Stomach (tissue), 19 donors: ENCODE measurements at places on chromosomes 16 and 17. TPM values are rescaled to one million over a fixed set of nuclear protein-coding genes. Genes with fewer than 3 reads are reported as not detected.

Gene PHF12
- total RNA-seq = 48.5 TPM

Gene CCL7
- not detected for total RNA-seq

- DNase-seq = no peak
These were observed 16.2 kb upstream of the RMI2 start for GRCh38 chr16:11329071-11329491.

DNA sequence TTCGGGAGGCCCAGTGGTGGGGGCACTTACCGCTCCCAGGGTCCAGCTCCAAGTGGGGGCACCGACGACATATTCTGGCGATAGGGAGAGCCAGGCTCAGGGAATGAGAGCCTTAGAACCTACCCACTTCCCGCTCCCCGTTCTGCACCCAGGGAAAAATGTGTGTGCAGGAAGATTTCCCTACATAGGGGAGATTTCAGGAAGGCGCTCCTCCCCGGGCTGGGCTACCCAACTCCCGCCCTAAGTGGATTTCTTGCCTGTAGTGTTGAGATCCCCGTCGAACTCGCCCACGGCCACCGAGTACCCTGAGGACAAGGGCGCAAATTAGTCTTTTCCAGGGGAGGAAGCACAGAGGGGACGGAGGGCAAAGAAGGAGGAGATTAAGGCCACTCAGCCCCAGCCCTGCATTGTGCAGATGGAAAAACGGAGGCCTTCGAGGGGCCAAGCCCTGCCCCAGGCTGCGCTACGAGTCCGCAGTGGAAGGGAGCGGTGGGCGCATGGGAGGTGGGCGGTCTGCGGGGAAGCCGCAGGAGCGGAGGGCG is 5.1 kb downstream of the ITGA2B start:
- no peak for DNase-seq

- DNase-seq = peak; percentile 78
These were observed 82.0 kb upstream of the PLCG2 start for GRCh38 chr16:81696961-81697615.

Gene CCL4
- total RNA-seq = 1.8 TPM

GRCh38 chr16:16830401-16830800 is 451.5 kb downstream of the NPIPA7 start:
- DNase-seq = no peak

DNA sequence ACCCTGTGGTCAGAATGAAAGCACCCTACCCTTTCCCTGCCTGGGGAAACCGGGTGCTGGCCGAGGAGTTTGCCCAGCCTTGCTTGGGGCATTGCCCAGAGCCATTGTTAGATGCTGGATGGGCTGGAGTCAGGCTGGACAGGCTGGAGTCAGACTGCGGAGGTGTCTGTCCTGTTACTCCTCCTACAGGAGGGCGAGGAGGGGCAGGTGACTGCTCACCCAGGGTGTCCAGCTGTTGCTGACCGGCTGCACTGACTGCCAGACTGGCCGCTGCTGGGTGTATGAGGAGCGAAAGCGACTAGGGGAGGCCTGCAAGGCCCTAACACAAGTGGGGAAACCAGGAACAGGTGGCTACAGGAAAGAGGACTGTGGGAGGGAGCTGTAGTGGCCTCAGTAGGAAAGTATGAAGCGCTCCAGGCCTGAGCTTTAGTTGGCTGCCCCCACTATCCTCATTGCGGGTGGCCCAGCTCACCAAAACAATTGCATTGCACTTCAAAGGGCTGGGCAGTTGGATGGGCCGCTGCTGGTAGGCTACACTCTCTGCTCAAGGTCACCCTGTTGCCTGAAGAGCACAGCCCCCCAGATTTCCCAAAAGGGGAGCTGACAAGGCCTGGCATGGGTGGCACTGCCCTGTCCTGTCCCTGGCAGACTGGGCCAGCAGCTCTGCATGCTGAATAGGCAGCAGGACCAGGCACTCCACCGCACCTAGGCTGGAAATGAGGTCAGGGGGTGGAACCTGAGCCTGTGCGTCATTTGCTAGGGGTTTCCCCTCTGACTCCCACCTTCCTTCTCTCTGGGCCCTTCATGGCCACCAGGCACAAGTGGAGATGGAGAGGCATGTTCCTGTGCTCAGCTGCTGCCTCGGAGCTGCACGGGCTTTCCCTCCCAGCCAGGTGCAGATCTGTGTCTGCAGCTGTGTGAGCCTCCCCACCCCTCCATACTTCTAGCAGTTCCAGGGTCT is 18.4 kb downstream of the LDHD start:
- DNase-seq = peak; percentile 47

Gene TEX19
- total RNA-seq = not detected

- no peak for DNase-seq
These were observed 54.1 kb upstream of the FASN start for GRCh38 chr17:82152114-82152513.

- peak; percentile 92 for DNase-seq
These were observed 30.2 kb downstream of the SPHK1 start for GRCh38 chr17:76414334-76415295.

DNA sequence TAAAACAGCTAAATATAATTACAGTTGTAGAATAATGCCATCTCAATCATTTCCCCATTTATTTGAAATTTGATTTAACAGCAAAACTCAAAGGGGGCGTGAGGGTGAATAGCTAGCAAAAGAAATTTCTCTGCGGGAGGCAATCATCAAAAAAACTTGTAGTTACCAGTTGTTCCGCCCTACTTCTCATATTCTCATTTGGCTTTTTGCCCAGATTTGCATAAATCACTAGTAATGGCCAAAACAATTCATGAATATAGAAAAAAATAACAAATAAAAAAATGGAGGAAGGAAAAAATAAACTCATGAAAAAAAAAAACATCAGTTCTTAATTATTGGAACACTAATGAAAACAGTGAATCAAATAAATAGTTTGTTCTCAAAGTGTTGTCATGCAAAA is 722.6 kb upstream of the KIF2B start:
- DNase-seq = no peak

Gene ACAP1
- total RNA-seq = 15.4 TPM

Gene FNDC8
- not detected for total RNA-seq

- no peak for DNase-seq
These were observed 93.3 kb upstream of the NLRP1 start for GRCh38 chr17:5677620-5678019.

- peak; percentile 79 for DNase-seq
These were observed 28.0 kb downstream of the MRM1 start for GRCh38 chr17:36629252-36629847.

Gene CCDC144A
- total RNA-seq = 4.0 TPM

- peak; percentile 86 for DNase-seq
These were observed 86.3 kb downstream of the SPECC1 start for GRCh38 chr17:20095336-20096080.

Gene CHST4
- total RNA-seq = not detected

GRCh38 chr17:5793899-5794298 is 209.6 kb upstream of the NLRP1 start:
- no peak for DNase-seq

DNA sequence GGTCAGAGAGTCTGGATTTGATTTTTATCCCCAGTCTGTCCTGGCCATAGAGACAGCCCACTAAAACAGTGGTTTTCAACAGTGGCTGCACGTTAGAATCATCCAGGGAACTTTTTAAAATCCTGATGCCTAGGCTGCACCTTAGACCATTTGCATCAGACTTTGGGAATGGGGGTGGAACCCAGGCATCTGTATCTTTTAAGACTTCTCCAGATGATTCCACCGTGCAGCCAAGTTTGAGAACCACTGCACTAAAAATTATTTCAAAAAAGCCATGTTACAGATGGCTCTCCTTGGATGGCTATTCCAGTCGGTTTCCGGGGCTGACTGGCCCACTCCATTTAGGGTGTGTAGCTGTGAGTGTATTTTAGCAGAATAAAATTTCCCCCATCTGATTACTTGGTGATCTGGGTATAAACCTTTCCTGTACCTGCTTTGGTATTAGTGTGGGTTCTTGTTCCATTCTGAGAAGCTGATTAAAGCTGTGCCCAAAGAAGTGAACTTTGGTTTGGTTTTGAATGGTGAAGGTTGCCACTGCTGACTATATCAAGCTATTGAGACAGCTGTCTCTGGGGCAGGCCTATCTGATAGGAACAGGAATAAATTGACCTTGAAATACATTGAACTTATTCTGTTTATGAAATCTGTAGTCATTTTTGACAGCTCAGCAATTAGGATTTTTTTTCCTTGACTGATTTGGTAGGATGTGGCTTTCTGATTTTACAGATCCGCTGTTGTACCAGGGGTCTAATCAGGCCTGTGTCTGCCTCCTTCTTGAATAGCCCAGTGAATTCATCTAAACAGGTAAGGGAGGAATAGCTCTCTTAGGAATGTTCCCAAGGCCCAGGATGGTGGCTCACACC is 1.3 kb downstream of the ATP5MC1 start:
- DNase-seq = no peak

DNA sequence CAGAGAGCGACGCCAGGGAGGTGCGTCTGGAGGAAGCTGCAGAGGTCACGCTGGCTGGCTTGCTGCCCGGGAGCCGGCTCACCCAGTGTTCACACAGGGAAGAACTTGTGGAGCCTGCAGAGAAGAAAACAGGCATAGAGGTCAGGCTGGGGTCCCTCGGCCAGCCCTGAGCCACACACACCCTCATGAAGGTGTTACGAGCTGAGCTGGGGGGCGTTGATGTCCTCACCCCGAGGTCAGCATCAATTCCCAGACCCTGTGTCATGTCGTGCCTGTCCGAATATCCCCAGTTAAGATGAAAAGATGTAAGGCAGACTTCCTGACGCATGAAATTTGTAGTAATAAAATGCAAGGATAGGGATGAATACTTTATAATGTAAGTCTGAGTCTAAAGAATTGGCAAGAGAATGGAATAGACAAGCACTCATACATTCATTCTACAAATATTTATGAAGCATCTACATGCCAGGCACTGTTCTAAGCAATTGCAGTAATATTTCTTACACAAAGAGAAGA is 77.1 kb downstream of the USP31 start:
- peak; percentile 58 for DNase-seq

Gene GLP2R
- 15.4 TPM for total RNA-seq

- DNase-seq = no peak
These were observed 41.6 kb downstream of the RNF157 start for GRCh38 chr17:76198702-76199101.

Gene TMEM98
- total RNA-seq = 143 TPM

- DNase-seq = no peak
These were observed 15.5 kb downstream of the FAM20A start for GRCh38 chr17:68585643-68586042.

DNA sequence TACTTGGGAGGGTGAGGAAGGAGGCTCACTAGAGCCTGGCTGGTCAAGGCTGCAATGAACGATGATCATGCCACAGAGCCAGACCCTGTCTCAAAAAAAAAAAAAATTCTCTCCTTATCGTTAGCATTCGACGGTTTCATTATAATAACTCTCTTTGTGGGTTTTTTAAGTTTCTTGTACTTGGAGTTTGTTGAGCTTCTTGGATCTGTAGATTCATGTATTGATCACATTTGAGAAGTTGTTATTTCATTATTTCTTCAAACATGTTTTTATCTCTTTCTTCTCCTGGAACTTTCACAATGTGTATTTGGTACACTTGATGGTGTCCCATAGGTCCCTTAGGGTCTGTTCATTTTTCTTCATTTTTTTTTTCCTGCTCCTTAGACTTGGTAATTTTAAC is 16.8 kb upstream of the ABCA3 start:
- no peak for DNase-seq

DNA sequence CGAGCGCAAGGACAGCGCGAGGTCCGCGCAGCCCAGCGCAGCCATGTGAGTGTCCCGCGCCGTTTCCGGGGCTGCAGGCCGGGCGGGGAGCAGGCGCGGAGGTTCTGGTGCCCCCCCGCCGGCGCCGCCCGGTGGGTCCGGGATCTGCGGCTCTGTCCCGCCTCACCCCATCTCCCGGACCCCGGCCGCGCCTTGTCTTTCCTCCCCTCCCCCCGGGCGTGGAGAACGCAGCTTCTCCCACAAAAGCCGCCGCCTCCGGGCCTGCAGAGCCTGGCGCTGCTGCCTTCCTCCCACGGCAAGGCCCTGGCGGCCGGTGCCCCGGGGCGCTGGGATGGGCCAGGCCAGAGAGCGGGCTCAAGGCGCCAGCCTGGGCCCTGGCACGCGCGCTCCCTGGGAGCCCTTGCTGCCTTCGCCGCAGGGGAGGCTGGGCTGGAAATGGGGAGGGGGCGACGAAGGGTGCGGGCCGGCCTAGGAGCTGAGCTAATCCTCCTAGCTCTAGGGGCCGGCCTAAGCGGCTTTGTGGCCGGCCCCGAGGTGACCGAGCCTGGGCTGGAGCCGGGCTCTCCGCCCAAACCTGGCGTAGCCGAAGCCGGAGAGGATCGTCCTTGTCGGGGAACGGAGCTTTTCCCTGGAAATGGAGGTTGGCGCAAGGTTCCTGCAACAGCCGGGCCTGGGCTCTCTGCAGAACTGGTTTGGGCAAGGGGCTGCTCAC is 397 bp downstream of the RIPOR1 start:
- no peak for DNase-seq

DNA sequence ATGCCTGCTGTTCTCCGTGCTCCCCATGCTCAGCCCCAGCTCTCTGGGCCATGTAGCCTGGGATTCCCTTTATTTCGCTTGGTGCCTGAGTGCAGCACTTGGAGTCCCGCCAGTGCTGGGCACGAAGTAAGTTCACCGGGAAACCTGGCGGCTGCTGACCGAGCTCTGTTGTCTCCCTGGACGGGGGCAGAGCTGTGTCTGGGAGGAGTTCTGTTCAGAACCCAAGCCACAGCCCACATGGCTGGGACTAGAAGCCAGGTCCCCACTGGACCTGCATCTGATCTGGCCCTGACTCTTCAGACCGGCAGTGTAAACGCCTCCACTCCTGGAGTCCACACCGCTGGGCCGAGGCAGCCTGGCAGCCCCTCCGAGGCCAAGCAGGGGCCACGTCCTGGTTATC is 37.5 kb upstream of the CIBAR2 start:
- DNase-seq = peak; percentile 26

DNA sequence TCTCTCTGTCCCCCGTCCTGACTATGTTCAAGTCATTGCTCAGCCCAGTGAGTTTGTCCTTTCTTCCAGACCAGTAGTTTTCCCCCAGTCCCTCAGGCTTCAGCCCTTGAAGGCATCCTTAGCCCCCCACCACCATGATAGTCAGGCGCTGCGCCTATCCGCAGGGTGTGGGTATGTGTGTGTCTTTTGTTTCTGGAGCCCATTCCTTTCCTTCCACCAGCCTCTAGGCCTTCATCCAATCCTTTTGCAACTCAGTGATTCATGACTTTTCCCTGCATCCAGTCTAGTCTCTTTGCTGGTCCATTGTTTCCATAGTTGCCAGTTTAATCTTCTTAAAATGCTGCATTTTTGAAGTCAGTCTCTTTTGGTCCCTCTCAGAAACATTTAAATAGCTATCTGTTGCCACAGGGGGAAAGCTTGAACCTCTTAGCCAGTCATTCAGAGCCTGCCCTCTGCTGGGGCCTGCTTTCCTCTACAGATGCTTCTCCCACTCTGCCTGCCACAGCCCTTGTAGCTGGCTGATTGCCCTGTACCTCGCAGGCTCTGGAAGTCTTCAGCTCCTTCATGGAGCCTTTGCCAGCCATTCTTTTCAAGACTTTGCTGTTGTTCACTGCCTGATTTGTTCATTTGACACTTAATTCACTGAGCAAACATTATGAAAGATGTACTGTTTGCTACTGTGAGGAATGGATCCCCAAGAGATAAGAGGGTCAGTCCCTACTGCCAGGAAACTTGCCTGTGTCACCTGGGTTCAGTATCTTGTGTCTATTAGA is 55.9 kb upstream of the ADCY7 start:
- peak; percentile 81 for DNase-seq

GRCh38 chr16:67184453-67184994 is 761 bp upstream of the MATCAP1 start:
- no peak for DNase-seq

Gene KRT24
- total RNA-seq = not detected

GRCh38 chr17:40113907-40114245 is 7.9 kb upstream of the MSL1 start:
- DNase-seq = no peak

Gene HS3ST3B1
- total RNA-seq = not detected

Gene SECTM1
- total RNA-seq = 48.8 TPM
